ENCODE measurements at places on chromosomes 1 and 21.

DNA sequence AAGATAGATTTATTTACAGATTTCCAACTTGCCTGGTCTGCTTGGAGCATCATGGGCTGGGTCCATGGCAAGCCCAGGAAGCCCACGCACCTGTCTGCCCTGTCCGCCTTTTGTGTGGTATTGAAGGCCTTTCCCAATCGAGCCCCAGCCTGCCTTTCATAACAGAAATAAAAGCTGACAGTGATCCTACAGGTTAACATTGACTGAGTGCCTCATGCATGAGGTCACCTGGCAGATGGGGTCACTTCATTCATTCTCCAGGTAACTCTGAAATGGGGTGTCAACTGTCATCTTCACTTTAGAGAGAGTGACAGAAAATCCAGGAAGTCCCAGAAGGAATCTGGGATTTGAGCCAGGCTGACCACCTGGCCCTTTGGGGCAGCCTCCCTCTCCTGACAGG lies 36.3 kb upstream of the CASZ1 start:
- DNase-seq = no peak

- no peak for DNase-seq
Measured at GRCh38 chr1:56468518-56468917, 110.8 kb downstream of the PLPP3 start.

- DNase-seq = no peak
Measured at GRCh38 chr1:165875171-165875570, 47.8 kb downstream of the UCK2 start.

DNA sequence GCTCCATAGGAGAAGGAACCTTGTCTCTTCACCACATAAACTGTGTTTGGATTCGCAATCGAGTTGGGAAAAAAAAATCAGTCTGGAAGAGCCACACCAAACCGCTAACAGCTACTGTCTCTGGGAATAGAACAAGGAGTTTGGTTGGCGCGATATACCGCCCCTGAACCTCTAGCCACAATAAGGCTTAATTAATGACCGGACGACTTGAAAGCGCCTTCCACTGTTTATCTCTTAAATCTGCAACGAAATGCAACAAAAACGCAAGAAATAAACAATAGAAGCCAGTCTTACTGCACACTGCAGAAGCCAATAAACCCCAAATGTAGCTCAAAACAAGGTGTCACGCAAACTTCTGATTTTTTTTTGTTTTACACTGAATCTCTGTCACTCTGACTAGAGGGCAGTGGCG lies 10.9 kb downstream of the BTBD19 start:
- no peak for DNase-seq

- DNase-seq = no peak
Measured at GRCh38 chr1:4107291-4107690, 207.2 kb upstream of the C1orf174 start.

DNA sequence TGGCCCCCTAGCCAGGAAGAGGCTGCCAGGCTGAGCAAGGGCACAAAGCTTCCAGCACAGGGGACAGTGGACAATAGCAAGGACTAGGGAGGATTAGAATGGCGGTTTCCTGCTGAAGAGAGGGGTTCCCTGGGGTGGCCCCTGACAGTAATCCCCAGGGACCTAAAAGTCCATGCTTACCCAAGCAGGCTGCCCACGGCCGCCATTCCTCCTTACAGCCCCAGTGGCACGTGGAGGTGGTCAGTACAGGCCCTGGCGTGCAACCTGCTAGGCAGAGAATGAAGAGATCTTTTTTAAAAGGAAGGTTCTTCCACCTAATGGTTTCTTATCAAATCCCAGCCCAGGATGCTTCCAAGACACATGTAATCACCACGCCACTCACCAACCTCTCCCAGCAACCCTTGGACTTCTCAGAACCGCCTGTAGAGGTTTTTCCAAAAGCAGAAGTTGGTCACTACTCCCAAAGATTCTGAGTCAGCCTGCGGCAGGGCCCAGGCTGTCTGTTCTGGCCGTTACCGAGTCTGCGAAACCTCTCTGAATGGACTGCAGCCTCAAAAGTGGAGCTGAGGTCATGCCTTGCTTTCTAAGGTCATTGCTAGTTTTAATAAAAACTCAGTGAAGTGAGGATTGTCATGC lies 926 bp downstream of the MRPL55 start:
- no peak for DNase-seq

DNA sequence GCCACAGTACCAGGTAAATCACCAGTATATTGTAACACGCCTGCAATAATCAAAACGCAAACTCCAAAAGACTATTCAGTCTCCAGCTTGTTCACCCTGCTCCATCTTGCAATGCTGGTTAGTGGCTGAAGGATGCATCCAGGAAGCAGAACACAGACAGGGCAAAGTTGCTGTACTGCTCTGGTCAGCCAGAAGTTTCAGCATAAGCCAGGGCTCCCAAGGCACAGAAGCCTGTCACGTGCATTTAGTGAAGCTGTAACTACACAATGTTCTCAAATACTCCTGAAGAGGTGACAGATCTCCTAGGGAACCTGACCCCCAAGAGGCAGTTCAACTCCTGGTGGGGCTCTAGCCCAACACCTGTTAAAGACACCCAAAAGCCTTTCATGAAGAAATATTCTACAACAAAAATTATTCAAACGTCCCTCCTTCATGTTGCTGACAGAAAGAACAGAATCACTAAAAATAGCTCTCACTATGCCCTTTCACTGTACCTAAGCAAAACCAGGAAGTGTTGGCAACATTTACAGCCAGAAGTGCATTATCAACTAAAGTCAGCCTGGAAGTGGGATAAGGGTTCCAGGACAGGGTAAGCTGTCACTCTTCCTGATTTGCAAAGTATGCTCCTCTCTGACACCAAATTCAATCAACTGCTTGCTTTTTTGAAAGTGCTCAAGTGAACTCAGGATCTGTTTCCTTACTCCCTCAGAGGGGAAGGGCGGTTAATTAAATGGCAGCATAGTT lies 52.1 kb downstream of the SLC35D1 start:
- no peak for DNase-seq

GRCh38 chr1:242847390-242847993 lies 323.0 kb upstream of the PLD5 start:
- DNase-seq = no peak

- no peak for DNase-seq
Measured at GRCh38 chr1:70745199-70745598, 302.4 kb downstream of the PTGER3 start.

DNA sequence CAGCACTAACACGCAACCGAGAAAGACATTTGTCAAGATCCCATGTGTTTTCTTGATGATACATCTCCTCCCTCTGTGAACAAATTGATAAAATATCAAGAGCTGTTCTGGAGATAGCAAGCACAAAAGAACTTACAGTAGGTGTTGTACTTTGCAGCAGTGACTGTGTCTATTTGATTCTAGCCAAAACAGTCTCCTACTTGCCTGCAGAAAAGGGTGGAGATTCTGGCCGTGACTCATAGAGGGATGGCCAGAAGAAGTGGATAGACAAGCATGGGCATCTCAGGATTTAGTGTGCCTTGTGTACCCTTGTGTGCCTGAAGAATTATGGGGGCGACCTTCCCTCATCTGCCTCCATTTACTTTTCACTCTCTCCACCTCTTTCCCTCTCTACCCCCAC lies 458.4 kb upstream of the LRRC7 start:
- DNase-seq = no peak

DNA sequence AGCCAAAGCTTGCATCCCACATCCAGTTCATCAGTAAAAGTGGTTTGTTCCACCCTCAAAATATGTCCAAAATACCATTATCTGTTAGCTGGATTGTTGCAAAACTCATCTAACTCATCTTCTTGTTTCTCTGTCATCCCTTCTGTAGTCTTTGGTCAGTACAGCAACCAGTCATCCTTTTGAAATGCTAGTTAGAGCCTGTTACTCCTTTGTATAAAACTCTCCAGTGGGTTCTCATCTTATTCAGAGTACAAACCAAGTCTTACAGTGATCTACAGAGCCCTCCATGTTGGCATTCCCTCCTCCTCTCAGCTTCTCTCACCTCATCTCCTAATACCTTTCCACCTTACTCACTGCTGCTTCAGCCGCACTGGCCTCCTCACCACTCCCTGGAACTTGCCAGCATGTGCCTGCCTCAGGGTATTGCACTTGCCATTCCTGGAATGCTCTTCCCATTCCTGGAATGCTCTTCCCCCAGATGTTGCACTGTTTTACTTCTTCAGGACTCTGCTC lies 70.6 kb downstream of the LAMC1 start:
- DNase-seq = no peak

DNA sequence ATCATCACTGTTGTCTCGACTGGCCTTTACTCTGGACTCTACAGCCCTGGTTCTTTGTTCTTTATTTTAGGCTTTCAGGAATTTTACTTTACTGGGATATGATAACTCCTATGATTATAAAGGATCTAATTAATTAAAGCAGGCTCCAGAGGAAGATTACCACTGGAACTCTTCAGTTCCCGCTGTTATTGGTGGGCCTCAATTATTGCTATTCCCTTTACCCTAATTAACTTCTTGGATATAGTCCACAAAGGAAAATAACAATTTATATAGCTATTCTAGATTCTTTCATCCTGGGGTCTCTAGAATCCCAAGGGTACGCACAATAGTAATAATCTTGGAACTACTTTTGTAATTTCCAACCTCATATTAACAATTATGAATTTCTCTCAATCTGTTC lies 8.5 kb upstream of the OVAAL start:
- no peak for DNase-seq

DNA sequence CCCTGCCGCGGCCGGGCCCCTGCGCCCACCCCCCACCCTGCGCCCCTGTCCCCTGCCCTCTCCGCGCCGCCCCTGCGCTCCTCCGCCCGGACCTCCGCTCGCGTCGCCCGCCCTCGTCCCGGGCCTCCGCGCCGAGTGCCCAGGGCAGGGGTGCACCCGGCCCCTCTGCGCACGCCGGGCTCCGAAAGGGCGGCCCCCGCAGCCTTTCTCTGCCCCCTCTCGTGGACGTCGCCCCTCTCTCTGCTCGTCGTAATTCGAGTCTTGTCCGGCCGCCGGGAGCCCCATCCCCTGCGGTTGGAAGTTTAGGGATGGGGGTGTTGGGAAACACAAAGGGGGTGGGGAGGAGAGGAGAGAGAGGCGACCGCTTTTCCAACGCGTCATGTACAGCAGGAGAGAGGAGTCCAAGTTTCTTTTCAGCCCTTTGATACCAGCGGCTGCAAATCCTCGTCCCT lies 407 bp downstream of the GALNT2 start:
- no peak for DNase-seq

GRCh38 chr21:44529011-44529421 lies 11.0 kb downstream of the KRTAP10-1 start:
- DNase-seq = no peak

DNA sequence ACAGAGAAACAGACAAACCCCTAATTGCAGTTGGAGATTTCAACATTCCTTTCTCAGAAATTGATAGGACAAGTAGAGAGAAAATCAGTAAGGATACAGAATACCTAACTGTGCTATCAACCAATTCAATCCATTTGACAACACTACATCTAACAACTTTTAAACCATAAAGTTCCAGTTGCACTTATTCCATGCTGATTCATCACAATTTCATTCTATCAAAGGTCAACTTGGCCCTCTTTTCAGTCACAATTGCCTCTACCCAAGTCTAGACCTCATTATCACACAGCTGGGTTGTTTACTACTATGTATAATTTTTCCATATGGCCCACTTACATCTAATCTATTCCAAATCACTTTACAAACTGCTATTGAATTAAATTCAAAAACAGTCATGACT lies 19.8 kb upstream of the DESI2 start:
- DNase-seq = no peak

GRCh38 chr1:101739826-101740330 lies 256.8 kb downstream of the OLFM3 start:
- DNase-seq = no peak

DNA sequence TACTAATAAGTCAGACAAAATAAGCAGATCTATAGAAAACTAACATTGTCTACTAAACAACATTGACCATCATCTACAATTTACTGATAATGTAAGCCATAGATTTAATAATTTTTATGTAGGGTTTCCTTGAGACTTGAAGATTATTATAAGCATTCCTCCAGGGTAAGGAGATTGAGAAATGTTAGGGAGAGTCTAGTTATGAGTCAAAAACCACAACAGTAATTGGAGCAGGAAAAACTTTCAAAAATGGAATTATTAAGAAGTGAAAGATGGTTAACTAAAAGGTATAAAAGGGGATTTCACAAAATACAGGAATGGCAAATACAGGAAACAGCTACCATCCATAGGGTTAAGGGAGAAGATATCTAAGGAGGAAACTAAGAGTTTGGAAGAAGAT lies 12.4 kb upstream of the UHMK1 start:
- DNase-seq = no peak

GRCh38 chr1:187476671-187477070 lies 647.9 kb downstream of the PLA2G4A start:
- no peak for DNase-seq

GRCh38 chr1:5967351-5968160 lies 24.7 kb downstream of the NPHP4 start:
- peak; percentile 4 for DNase-seq

DNA sequence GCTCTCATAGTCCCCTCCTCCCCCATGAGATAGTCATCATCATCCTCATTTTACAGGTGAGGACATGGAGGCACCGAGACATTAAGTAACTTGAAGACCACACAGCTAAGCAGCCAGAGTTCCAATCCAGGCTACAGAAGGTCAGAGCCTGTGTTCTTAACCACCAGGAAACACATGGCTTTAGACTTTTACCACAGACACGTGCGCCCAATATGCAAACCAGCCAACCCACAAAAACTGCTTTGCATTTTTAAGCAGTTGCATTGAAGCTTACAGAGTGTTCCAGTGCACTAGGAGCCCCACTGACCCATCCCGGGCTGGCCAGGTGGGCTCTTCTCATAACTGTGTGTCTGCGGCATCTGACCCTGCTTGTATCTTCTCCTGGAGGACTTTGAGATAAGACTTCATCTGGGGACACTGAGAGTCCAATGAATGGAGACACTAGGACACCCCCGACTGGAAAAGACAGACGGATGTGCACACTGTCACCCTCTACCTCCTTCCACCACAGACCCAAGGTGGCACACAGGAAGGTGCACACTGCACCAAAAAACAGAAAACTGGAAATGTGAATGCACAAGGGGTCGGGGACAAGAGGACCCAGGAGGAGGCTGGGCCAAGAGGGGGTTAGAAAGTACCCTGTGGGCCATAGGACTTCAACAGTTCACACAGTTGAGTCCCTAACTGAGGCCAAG lies 56.4 kb downstream of the ETS2 start:
- DNase-seq = no peak

DNA sequence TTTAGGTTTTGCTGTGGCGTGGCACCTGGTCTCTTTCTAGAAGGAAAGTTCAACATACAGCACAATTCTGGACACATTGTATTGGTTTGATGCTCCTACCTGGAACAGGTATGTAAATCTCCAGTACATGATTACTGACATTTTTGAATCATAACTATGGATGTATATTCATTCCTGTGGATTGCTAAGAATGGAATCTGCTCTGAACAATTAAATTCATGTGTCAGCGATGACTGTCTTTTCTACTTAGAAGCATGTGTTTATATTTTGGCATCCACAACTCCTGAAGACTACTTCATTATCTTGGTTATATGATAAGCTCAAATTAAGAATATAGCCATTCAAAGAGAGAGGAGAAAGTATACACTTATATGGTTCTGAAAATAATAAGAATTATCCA lies 291.8 kb downstream of the CHRM3 start:
- no peak for DNase-seq
